AML-193 (cell line): ENCODE measurements at places on chromosomes 16 and 17.

DNA sequence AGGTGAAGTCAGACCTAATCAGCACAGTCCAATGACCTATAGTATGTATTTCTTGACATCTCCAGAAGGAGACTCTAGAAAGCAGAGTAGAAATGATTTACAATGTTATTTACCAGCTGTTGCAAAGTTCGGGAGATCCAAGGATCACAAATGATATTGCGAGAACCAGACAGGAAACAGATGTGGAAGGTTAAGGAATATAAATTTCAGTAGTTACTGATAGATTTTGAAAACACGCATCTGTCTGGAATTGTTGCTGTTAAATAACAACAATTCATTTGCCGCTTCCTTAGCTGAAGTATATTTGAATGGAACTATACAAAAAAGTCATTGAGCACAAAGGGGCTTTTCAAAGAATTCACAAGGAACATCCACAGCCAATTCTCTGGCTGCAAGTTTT lies 72.0 kb downstream of the STXBP4 start:
- DNase-seq, result no peak

DNA sequence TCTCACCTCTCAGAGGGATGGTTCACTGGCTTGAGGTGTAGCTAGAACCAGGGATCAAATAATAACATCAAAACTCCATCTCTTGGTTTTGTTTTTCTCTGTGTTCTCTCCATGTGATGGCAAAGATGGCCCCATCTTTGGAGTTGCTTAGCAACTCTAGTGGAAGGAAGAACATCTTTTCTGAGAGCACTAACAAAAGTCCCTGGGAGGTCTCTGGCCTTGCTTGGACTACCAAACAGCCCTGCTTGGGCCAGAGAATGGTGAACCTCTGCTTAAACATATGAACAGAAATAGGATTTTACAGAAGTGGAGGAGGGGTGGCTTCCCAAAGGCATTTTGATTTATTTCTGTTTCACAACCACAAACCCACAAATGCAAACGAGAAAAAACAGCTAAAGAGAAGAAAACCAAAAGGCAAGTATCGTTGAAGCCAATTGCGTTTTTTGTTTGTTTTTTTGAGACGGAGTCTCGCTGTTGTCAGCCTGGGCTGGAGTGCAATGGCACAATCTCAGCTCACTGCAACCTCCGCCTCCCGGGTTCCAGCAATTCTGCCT lies 13.2 kb downstream of the GABARAPL2 start:
- no peak for DNase-seq

- DNase-seq, result no peak
These were observed 14.9 kb downstream of the IGFBP4 start for GRCh38 chr17:40457964-40458791.

DNA sequence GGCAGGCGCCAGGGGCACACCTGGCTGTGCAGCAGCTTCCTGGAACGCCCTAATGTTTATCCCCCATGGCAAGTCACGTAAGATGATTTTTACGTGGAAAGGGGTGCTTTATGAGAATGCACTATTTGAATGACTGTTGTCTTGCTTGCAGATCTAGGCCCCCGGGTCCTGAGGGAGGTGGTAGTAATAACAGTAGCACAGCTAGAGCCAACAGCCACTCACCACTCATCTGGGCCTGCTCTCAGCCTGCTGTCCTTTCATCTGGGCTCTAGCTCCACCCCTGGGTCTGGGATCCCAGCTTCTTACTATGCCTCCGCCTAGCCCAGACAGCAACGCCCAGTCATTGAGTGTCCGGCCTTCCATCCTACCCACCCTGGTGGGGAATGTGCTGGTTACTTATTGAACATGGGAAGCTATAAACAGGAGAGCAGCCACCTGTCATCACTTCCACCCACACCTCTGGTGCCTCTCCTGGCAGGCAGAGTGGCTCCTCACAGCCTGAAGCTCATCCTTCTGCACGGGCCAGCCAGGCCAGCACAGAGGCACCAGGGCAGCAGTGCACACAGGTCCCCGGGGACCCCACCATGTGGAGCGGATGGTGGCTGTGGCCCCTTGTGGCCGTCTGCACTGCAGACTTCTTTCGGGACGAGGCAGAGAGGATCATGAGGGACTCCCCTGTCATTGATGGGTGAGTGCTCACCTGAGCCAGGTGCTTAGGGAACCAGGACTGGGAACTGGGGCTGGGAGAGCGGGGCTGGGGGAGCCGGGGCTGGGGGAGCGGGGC lies 16.6 kb downstream of the DPEP1 start:
- no peak for DNase-seq

GRCh38 chr17:81471818-81472456 lies 40.7 kb downstream of the ACTG1 start:
- no peak for DNase-seq

DNA sequence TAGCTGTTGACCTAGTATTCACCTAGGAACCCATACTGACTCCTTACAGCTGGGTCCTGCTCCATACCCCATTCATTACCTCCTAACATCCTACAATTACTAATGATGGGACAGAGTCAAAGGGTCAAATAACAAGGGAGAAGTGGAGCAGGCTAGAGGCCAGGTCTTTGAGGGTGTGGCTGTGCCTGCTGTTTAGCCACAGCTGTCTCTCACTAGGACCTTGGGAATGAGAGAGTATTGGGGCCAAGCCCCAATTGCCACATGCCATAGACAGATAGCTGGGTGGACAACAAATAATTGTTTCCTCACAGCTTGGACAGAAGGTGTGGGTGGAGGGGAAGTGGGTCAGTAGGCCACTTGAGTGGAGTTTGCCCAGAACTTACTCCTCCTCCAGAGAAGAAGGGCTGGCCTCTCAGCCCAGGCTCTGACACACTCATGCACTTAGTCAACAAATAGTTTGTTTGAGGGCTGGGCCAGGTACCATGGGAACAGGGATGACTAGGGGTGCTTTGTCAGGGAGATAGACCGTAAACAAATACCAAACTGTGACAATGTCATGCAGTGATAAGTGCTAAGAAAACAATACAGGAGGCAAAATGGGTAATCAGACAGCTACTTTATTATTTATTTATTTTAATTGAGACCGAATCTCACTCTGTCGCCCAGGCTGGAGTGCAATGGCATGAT lies 10.2 kb upstream of the CENPT start:
- DNase-seq, result no peak
